ENCODE measurements at places on chromosomes 5 and 9. TPM values are rescaled to one million over a fixed set of nuclear protein-coding genes. Genes with fewer than 3 reads are reported as not detected.

- no peak for DNase-seq
Measured at GRCh38 chr9:89519366-89519805, 21.5 kb upstream of the SEMA4D start.

DNA sequence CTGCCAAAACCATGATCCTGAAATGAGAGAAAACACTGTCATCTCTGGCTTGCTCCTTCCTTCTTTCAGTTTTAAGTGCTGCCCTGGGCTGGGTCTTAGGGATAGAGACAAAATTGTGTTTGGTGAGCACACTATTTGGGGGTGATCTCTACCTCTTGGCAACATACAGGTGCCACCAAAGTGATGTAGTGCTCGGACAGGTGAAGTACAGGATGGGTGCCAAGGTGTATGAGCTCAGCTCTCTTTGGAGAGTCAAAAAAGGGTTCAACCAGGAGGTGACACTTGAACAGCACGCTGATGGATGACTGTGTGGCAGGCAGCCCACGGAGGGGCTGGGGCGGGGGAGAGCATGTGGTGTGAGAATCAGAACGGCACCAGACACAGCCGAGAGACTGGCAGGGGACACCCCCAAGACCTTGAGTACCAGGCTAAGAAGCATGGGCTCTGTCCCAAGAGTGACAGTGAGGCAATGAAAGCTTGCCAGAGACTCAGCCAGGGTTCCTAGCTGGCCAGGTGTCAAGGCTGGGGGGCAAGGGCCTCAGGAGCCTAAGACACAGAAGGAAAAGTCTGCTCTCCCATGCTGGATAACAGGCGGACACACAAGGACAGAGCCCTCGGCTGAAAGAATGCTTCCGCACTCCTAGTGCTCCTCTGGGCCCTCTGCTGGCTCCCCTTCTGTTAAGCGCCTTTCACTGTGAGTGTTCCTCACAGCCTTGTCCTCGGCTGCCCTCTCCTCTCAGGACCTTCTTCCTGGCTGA, 2.5 kb downstream of the NHP2 start:
- DNase-seq, result no peak

GRCh38 chr5:6459896-6460295, 11.2 kb downstream of the UBE2QL1 start:
- DNase-seq, result no peak

GRCh38 chr5:14266686-14267085, 123.5 kb downstream of the TRIO start:
- DNase-seq, result no peak

SLC44A1 gene
- 17.3 TPM for total RNA-seq

SMU1 gene
- 14.2 TPM for total RNA-seq
